NCI-H2081 (cell line): ENCODE measurements at places on chromosomes 6 and 20.

- DNase-seq: no peak
Observed at GRCh38 chr6:26233649-26234420, 131.2 kb upstream of the BTN3A2 start.

DNA sequence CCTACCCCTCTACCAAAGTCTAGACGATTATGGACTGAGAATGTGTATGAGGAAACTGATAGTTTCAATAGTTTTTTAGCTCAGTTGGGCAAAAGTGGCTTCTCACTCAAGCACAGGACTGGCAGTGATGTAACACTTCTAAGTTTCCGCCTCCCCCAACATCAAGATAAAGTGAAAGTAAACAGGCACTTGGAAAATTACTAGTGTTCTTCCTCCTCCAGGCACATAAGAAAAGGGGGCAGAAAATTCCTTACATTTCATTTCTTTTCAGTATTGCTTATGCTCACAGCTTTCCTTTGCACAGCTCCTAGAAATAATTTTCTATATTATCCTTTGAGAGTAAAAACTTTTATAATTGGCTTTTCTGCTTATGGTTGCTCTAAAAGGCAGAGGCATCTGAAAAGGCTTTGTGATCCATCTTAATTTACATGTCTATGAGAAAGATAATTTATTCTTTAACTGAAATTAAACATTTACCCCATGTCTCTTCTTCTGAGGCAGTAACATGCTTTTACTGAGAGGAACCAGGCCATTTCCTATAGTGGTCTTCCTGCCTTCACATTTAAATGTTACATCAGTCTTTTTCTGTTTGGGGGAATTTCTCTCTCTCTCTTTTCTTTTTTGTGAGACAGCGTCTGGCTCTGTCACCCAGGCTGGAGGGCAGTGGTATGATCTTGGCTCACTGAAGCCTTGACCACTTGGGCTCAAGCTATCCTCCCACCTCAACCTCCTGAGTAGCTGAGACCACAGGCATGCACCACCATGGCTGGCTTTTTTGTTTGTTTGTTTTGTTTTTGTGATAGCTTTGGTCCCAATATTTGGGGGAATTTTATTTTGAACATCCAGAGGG, 65.0 kb upstream of the EEF1A1 start:
- DNase-seq: no peak

- no peak for DNase-seq
Observed at GRCh38 chr20:57665589-57665971, 44.2 kb downstream of the PMEPA1 start.

DNA sequence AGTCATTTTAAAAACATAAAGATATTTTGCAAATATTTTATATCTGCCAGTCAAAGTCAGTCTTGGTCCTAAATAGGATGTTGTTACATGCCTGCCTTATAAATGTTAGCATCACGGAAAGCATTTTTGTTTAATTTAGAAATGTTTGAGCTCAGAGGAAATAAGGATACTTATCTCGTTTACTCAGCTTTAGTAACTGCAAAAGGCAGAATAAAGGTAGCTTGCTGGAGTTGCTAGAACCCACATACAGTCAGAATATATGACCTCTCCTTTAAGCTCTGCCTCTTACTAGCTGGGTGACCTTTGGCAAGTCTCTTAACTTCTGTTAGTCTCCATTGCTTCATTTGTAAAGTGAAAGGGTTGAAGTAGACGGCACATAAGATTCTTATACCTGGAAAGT, 867.3 kb downstream of the KIF16B start:
- no peak for DNase-seq

DNA sequence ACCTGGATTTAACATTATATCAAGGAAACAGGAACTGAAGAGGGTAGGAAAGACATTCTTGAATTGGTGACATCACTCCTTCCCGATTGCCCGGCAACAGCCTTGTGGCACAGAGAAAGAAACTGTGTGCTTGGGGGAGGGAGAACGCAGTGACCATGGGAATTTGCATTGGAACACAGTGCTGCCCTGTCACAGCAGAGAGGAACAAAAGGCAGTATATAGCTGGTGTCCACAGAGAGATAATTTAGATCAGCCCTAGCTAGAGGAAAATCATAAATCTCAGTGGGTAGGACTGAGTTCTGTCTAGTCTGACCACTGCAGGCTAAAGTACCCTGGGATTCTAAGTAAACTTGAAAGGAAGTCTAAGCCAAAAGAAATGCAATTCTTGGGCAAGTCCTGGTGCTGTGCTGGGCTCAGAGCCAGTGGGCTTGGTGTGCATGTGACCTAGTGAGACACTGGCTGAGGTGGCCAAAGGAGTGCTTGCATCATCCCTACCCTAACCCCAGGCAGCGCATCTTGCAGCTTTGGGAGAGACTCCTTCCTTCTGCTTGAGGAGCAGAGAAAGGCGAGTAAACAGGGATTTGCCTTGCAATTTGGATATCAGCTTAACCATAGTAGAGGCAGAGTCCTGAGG, 697.6 kb downstream of the HACE1 start:
- DNase-seq: no peak

- no peak for DNase-seq
Observed at GRCh38 chr6:112764377-112764776, 417.2 kb downstream of the RFPL4B start.

GRCh38 chr6:114042267-114043016, 71.5 kb upstream of the HDAC2 start:
- DNase-seq: no peak

DNA sequence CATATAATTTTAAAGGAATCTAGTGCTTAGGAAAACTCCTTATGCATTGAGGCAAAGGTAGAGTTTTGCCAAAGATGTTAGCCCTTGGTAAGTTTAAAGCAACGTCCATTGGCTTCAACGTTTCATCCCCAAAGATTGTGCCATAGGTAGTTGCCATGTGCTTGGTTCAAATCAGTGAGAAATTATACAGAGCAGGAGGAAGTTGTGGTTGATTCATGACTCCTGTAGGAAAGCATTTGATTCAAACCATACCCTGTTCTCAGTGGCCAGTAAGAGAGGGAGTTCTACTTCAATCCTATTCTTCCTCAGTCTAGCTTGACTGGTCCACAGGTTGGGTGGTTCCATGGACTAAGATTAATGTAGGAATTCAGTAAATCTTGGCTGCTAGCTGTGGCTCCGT, 535.6 kb downstream of the QKI start:
- no peak for DNase-seq

DNA sequence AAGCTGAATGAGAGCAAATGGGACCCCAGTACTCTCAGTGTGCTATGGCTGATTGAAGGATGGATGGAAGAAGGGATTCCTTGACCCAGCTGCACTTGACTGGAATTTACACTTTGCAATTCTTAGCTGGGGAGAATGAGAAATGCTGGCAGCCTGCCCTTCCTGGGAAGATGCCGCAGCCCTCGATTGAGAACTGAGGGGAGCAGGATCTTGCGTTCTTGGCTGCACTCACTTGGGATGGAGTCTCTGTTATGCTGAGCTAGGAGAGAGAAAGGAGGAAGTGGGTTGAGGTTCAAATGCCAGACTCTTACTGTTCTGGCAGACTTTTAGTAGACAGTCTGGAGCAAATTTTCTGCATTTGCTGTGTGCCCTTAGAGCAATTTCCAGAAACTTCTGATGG, 221.2 kb downstream of the FNDC1 start:
- DNase-seq: no peak

DNA sequence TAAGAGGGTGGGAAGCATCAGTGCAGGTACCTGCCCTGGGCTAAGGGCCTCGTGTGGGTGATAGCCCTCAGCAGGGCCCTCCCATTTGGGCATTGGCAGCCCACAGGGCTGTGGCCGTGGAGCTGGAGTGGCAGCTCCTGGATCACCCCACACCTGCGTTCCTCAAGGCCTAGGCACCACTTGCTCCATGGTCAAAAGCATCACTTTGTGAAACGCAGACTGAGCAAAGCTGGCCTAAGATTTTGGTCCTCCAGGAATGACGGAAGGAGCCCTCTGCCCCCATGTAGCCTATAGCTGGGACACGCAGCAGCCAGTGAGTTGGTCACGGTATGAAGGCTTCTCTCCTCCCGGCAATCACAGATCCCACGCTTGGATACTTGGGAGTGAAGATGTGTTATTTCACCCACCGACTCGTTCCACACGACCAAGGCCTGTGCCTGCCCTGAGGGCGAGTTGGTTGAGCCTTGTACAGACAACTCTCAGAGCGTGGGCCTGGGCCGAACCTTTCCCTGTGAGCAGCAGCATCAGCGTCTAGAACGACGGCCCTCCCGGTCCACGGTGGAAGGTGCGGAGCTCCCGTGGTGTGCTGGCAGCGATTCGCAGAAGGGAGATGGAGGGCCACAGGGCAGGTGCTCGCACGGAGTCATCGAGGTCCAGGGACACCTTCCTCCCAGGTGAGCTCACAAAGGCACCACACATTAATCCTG, 39.7 kb downstream of the THBS2 start:
- no peak for DNase-seq

GRCh38 chr20:58481481-58482021, 33.6 kb downstream of the APCDD1L start:
- no peak for DNase-seq

DNA sequence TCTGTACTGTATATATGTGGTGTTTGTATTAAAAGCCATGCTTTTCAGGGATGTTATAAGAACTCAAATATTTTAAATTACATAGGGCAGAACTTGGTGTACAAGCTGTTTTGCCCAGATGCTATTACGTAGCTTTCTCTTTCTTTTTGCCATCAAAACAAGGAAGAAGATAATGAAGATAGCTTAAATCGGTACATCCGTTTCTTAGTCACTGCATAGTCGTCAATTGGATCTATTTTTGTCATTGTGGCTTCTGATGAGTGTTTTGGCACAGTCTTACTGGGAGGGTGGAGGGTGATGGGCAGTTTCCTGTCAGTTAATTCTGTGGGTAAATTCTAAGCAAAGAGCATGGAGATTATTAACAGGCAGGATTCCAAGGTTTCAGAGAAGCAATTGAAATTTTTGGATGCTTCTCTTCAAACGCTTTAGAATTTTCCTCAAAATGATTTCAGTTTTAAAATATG, 649.1 kb upstream of the GJE1 start:
- DNase-seq: peak; percentile 33

- DNase-seq: no peak
Observed at GRCh38 chr6:70524721-70525286, 41.9 kb upstream of the SDHAF4 start.

GRCh38 chr20:23680146-23680545, 8.7 kb downstream of the CST4 start:
- no peak for DNase-seq

- no peak for DNase-seq
Observed at GRCh38 chr20:513429-513828, 30.2 kb downstream of the CSNK2A1 start.

GRCh38 chr20:8284902-8285301, 152.8 kb downstream of the PLCB1 start:
- no peak for DNase-seq

DNA sequence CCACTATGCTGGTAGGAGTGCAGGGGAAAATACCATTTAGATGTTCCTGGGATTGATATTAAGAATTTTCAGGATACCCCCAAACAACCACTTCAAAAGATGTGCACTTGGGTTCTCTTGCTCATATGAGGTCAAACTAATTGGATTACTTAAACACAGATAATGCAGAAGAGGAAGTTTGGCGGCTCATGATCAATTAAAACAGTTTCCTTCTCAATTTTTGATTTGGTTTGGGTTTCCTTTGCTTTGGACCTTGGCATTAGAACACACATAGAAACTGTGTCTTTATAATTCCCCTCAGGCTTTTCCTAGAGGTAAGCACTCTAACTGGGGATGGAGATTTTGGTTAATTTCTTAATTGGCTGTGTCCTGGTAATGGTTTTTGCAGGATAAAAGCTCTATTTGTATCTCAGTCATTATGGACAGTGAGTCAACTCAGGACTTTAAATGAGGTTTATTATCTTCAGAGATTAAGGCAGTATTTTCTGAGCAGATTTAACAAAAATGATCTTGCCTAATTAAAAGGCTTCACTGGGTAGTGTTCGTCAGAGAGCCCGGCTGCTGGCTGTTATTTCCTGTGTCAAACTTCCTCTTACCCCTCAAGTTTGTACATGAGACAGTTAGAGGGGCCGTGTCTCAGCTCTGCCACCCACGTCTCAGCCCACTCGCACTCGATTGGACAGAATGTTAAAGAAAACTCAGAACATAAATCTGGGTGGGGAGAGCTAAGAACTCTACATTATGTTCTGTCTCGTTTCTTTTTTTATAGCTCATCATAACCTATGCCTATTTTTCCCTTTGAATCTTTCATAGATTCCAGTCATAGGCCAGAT, 50.3 kb upstream of the PREP start:
- no peak for DNase-seq

DNA sequence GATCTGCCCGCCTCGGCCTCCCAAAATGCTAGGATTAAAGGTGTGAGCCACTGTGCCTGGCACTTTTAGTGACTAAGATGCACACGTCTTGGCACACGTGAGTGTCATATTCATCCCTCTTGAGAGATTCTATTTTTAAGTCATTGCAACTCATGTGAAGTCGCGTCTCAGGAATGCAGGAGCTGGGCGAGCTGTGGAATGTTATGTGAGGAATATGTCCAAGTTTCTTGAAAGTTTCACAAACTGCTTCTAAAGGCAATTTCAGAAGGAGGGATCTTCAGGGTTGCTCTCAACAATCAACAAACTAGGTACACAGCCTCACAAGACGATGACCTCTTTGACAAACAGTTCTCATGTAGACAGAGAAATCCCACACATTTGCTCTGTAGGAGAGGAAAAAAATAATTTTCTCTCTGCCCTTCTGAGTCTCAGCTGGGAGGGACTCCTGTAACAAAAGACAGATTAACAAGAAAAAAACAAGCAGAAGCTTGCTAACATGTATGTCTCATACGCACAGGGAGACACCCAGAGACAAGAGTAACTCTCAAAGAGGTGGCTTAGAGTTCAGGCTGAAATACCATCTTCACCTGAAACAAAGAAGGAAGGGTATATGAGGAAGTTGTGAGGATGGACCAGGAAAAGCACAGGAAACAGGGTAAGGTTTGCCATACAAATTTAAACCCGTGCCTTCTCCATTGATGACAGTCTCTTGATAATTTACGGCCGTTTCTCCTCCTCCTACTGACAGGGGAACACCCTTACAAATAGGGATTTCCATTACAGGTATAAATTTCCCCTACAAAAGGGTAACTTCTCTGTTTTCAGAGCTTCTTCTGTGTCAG, 45.3 kb upstream of the FAM50B start:
- DNase-seq: no peak

GRCh38 chr6:1131285-1132079, 180.4 kb upstream of the FOXQ1 start:
- no peak for DNase-seq

DNA sequence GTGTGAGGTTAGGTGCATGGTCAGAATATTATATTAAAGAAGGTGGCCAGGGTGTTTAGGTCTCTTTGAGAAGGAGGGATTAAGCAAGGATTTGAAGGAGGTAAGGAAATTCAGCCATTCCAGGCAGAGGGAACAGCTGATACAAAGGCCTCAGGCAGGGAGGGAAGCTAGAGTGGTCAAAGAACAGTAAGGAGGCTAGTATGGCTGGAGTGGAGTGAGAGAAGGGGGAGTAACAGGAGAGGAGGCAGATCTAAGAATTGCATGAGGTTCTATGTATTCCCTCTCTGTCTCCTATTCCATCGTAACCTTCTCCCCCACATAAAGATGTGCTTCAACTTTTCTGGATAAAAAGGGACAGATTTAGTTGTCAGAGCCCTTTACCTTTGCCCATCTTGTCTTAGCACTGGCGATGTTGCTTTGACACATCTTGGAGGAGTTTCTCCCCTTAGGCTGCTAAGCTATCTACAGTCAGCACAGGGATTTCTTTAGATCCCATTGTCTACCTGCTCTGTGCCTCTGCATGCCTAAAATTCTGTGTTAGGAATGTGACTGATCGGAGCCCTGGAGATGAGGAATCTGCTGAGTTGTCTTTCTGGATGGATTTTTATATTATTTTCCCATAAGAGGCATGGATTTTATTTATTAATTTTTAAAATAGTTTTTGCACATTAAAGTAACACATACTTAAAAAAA, 59.9 kb downstream of the KLHL31 start:
- no peak for DNase-seq

GRCh38 chr6:13586603-13587542, 12.5 kb downstream of the SIRT5 start:
- no peak for DNase-seq
